ENCODE measurements at places on chromosomes 5 and 9.
A peak's percentile ranks its signal among the peaks of the same experiment; 100 is the strongest.

DNA sequence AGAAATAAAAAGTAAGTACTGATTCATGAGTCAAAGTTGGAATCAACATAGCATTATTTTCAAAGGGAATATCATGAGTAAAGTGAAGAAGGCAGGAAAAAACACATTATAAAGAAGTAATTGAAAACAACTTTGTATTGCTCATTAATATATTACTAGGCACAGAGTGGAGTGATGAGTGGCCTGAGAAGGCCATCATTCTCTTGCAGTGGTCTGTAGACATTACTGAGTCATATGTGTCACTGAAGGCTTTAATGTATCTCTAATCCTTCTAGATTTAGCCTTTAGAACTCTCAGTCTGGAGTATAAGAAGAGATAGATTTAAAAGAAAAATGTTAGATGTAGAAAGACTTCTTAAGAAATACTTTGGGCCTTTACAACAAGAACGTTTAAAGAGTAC lies 881.4 kb downstream of the DNAH5 start:
- DNase-seq = no peak

DNA sequence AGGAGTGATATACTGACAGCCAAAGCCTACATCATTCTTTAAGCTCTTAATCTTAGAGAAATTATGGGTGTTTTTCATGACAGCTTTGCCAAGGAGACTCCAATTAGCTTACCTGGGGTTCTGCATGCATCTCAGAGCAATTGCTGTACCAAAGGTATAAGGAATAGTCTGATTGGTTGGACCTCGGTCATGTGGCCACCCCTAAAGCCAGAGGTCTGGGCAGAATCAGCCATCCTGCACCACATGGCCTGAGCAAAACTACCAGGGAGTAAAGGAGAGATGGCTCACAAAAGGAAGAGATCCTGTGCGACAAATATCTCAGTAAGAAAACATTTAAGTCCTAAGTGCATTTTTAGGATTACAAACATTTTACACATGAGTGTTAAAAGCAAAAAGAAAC lies 25.6 kb downstream of the SH3RF2 start:
- no peak for DNase-seq

DNA sequence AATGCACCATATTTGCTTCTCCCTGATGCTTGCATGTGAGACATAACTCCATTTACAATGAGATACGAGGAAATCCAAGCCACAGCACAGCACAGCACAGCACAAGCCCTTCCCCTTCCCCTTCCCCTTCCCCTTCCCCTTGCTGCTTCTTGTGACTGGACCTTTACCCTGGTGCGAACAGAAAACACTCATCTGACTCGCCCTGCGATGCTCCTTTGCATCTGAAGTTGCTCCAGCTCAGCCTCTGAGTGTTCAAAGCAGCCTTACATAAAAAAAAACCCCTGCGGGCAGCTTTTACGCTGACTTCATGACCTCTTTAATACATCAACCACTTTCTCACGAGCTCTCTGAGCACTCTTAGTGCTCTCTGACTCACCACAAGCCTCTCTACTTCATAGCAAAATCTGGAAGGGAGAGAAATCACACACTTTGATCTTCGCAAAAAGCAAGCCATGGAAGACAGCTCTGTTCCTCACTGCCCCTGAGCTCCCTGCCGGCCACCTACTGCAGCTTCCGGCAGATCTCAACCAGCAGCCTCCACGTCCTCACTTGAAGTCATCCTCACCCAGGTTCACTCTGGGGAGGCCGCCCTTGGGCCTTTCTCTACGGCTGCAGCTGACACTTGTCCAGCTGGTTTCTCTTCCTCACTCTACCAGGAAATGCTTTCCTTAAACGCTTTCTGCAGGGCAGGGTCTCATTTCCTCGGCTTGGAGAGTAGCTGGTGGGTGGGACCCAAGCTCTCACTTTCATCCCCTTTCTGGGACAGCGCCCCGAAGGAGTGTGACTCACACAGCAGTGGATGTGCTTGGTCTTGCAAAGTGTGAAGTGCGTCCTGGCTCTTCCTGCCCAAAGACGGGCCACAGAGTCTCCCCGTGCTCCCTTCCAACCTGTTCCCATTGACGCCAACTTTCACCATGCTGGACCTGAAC lies 5.3 kb downstream of the SLC34A1 start:
- peak; percentile 73 for DNase-seq

- no peak for DNase-seq
These were observed 142.1 kb downstream of the HINT1 start for GRCh38 chr5:131022811-131023497.

GRCh38 chr5:165304193-165304827 lies 1798.9 kb downstream of the MAT2B start:
- no peak for DNase-seq

GRCh38 chr5:2780421-2781171 lies 29.1 kb upstream of the IRX2 start:
- no peak for DNase-seq

GRCh38 chr9:126157826-126158587 lies 168.6 kb upstream of the MVB12B start:
- DNase-seq = no peak

DNA sequence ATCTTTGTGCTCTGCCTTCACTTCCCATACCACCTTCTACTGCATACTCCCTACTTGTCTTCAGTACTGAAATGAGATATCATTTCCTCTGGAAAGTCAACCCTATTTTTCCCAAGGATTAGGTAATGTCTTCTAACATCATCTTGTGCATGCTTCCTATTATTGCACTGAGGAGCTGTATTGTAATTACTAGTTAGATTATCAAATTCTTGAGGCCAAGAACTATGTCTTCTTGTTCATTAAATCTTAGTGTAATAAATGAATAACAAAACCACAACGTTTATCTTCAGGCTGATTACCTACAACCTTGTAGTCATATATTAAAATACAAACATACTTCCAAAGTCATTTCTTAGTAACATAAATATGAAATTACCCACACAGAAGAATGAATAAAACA lies 87.9 kb upstream of the POU5F2 start:
- DNase-seq = no peak

GRCh38 chr5:14101922-14102321 lies 41.2 kb upstream of the TRIO start:
- DNase-seq = no peak

DNA sequence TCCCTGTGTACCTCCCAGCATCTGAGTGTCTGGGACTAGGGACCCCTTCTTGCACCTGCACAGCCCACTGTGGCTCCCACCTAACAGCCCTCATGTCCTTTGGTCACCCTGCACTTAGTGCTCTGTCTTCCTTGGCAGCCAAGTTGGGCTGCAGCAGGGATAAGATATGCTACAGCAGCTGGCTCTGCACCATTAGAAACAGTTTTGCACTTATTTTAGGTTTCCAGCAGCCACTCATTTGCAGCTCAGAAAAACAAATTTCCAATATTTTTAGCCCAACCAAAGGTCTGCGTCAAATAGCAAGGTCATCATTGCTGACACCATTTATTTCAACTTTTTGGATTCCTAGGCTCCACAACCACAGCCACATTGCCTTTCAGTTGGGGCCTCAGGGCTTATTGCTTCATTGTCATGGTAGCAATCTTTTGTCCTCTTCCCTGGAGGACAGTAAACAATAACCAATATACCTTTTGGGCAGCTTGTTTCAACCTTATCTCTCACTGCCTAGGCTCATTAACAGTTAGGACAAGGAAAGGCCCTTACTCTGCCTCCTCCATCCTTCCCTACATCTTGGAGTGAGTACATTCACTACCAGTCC lies 263.9 kb downstream of the COX7C start:
- DNase-seq = no peak

DNA sequence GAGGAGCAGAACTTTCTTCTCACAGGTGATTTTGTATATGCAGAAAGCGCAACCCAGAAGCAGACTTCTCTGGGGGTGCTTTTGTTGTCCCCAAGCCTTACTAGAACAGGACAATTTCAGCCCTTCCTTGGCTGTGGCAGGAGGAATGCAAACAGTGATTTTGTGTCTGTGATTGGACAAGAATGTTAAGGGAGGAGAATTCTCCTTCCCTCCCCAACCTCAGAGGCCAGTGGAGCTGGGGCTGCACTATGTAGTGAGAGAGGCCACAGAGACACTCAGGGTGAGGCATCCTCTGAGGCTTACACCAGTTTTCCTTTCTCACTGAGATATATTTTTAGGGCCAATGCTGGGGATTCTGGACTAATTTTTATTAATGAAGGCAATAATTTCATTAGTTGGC lies 58.8 kb downstream of the ZNF366 start:
- no peak for DNase-seq

GRCh38 chr9:28607843-28608242 lies 1034.6 kb upstream of the C9orf72 start:
- DNase-seq = no peak

DNA sequence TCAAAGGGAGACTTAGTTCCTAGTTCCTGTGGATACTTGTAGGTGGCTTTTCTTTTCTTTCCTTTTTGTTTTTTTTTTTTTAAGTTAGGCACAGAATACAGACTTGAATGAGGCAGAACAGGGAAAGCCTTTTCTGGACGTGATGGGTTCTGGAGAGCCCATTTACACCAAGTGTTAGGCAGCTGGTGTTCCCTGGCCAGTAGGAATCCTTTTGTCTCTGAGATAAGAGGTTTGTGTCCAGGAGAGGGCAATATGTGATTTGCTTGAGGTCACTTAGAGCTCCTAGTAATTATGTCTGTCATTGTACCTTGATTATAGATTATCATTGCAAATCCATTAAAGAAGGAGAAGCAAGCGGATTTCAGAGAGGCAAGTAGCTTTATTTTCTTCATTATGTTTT lies 9.1 kb downstream of the MEGF10 start:
- DNase-seq = no peak

GRCh38 chr9:72809586-72809985 lies 143.3 kb downstream of the ALDH1A1 start:
- no peak for DNase-seq

- no peak for DNase-seq
These were observed 5.2 kb downstream of the MEF2C start for GRCh38 chr5:88877826-88878225.

DNA sequence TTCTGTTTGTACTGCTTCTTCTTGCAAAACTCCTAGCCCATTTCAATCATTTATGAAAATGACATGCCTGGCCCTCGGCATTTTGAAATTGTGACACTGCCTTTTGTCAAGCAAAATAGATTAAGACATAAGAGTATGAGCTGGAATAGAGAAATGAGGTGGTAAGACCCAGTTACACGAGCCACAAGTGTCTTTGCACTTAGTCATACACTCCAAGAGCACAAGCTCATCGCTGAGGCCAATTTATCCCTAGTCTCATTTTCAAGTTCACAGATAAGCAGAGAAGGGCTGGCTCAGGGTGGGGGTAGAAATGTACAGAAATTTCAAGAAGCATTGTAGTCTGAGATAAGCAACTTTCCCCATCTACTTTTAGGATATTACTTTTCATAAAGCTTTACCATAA lies 40.6 kb upstream of the MAP1B start:
- no peak for DNase-seq

DNA sequence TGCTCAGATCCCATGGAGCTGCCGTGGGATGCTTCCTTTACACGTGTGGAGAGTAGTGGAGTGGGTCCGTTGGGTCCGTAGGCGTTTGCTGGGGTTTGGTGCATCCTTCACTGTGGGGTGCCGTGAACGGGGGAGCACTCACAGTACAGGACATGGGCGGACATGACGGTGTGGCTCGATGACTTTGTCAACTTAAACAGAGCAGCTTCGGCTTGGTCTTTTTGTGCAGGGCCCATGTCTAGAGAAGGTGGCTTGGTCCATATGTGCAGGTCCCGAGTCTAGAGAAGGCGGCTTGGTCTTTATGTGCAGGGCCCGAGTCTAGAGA lies 26.4 kb upstream of the EXOC3 start:
- no peak for DNase-seq

DNA sequence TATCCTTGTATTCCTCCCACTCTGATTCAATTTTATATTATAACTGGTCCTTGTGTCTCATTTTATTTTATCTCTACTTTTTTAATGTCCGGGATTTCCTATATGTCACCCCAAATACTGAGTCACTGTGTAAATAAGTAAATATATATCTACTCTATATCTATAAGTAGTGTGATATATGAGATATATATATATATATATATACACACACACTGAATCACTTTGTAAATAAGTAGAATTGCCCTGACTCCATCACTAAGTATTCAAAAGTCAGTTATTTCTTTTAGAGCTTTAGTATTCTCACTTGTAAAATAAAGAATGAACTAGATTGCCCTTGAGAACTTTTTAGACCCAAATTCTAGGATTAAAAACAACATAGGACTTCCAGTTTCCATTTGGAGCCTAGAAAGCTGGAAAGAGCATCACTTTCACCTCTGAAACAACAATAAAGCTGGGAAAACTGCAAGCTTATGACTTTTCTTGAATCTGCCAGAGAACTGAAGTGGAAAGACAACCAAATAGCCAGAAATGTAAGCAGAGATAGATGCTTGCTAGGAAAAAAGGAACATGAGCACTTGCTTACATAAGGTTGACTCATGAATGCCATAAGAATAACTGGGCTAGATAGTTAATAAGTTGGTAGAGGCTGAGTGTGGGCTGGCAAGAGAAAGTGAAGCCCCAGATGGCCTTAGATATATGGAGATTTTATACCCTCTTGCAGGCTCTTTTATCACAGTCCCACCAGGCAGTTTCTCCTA lies 171.1 kb upstream of the TLX3 start:
- DNase-seq = no peak

GRCh38 chr5:3340471-3340870 lies 255.2 kb upstream of the IRX1 start:
- no peak for DNase-seq

GRCh38 chr9:91253488-91253887 lies 108.2 kb downstream of the AUH start:
- no peak for DNase-seq

DNA sequence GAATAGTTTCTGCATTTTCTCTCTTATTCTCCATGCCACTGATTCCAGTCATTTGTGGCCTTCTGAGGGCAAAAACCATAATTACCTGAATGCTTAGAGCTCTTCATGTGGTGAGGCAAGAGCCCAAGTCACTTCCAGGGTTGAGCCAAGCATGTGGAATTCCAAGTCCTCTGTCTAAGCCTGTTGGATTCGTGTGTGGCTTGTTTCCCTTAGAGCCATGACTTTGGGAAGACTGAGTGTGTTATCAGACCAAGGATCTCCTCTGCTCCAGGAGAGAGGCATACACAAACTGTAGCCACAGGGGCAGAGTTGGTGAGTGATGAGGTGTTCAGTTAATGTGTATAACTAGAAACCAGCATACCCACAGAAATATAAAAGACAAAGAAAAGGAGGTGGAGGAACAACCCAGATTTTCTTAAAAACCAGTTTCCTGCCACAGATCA lies 27.1 kb downstream of the SLC22A5 start:
- no peak for DNase-seq

GRCh38 chr9:93708289-93708986 lies 132.1 kb downstream of the PHF2 start:
- DNase-seq = no peak

GRCh38 chr9:124774129-124774978 lies 2.6 kb upstream of the OLFML2A start:
- peak; percentile 79 for DNase-seq

- no peak for DNase-seq
These were observed 30.7 kb downstream of the LHX2 start for GRCh38 chr9:124042201-124042721.

DNA sequence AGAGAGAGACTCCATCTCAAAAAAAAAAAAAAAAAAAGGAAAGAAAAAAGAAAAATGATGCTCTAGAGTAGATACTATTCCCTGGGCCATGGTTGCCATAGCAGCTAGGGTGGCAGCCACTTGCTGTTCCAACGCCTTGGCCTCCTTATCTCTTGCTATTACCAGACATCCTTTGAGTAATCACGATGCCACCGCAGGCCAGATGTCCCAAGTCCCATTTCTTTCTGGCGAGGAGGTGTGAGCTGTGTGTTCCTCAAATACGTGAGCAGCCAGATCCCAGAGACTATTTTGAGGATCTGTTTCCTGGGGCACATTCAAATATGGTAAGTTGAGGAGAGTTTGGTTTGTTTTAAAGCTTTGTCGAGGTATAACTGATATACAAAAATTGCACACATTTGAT lies 23.4 kb upstream of the GFPT2 start:
- no peak for DNase-seq

All from CD14-positive monocyte (primary cell).